ENCODE measurements at places on chromosomes 5 and 9.

DNA sequence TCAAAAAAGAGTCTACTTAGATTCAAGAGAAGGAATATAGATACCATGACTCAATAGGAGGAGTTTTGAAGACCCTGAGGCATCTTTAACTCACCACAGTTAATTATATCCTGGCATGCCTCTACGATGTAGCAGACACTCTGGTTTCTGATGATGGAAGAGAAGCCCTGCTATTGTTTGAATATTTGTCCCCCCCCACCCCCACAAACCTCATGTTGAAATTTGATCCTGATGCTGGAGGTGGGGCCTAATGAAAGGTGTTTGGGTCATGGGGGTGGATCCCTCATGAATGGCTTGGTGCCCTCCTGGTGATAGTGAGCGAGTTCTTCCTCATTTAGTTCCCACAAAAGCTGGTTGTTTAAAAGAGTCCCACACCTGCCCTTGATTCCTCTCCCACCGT lies 147.9 kb upstream of the TBCA start:
- DNase-seq, result no peak

DNA sequence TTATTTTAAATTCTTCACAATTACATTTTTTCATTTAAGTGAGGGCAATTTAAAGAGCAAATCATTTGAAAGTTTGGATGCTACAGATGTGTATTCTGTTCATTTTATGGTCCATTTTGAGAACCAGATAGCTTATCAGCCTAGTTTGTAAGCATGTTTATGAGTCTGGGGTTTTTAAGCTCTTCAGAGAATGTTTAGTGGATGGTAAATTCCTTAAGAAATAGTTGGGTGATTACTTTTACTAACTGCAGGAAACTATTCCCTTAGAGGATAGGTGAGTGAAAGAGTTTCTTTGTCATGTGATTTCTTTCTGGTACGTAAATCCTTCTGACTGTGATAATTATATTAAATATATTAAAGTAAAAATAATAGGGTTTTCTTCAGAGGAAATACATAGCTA lies 17.6 kb downstream of the RASGRF2 start:
- DNase-seq, result no peak

DNA sequence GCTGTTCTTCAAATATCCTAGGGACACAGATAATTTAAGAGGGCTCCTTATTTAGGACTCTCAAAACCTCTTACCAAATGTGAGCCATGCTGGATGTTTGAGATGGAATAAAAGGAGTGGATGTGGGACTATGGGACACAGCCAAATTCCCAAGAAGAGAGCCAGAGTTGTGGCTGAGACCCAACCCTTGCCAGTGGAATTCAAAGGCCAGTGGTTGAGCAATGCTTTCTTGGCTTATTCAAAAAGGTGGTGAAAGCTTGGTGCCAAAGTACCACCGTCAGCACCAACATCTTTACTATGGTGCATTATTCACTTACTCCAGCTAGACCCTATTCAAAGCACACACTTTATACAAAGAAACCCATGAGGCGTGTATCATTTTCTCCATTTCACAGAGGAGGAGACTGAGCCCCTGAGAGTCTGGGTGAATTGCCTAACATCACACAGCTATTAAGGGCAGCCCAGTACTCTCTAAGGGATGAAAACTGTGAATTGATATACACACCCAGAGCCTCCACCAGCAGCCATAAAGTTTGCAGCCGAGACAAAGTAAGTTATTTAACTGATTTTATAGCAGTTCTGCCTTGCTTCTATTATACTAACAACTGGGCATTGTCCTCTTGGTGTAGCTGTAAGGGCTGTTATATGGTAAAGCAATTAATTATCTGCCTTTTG lies 391.7 kb downstream of the ACTL7B start:
- no peak for DNase-seq

DNA sequence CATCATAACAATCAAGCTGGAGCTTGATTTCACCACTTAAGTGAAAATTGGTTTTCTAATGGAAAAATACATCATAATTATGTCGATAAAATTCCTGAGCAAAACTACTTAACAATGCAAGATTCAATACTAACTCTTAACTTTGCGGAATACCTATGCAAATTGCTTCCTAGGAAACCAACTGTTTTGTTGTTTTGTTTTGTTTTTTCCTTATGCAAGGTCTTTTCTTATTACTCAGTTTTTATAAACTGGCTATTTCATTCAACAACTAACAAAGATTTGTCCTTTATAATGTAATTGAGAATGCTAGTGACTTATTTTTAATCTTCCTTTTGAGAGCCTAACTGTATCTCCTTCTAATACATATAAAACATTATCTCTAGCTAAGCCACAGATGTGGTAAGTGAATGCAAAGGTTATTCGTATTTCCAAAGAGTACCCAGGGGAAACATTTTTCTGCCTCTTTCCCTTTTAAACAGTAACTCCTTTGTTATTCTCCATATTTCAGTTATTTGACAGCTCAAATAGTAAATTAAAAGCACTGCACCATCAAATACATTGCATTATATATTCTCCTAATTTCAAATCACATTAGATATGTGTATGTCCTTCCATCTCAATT lies 609.4 kb downstream of the SLCO4C1 start:
- DNase-seq, result no peak

- no peak for DNase-seq
These were observed 44.9 kb upstream of the SHC3 start for GRCh38 chr9:89223396-89223977.

GRCh38 chr5:82414041-82414388 lies 135.9 kb upstream of the RPS23 start:
- no peak for DNase-seq

- DNase-seq, result no peak
These were observed 7.7 kb upstream of the CPEB4 start for GRCh38 chr5:173880306-173880985.

- DNase-seq, result no peak
These were observed 62.3 kb downstream of the RAPGEF1 start for GRCh38 chr9:131677444-131678180.

- DNase-seq, result no peak
These were observed 61.4 kb upstream of the RANBP6 start for GRCh38 chr9:6076851-6077250.

- no peak for DNase-seq
These were observed 113.9 kb downstream of the WNK2 start for GRCh38 chr9:93297659-93298497.

GRCh38 chr9:103789686-103790085 lies 304.4 kb upstream of the SMC2 start:
- no peak for DNase-seq

- DNase-seq, result no peak
These were observed 35.3 kb downstream of the COL5A1 start for GRCh38 chr9:134676886-134677285.

GRCh38 chr5:55915783-55916182 lies 64.6 kb downstream of the IL31RA start:
- DNase-seq, result no peak

DNA sequence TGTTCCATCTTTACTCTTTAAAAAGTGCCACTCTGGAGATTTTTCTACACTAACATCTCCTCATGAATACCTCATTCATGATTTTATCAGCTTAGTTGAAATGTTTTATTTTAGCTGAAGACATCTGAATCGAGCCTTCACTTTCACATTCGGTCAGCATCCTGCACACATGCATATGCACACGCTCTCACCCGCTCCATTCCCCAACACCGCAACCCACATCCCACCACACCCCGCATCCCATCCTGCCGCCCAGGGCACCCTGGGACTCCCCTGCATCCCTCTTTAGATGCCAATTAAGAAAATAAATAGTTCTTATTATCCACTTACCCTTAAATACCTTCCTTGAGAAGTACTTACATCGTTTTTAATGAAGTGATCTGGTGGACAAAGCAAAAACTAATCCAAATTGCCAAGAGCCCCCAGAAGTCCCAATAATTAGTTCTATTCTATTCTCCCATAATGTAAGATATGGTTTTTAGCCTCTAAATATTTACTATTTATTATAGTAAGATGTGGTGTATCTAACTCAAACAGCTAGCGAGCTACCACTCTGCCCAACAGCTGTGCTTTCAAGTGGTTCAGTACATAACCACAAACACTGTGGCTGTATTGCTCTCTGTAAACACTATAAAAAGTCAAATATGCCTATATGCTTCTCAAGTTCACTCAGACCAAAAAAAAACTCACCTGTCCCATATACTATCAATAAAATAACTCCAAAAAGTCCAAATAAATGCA lies 38.2 kb downstream of the GZMK start:
- DNase-seq, result no peak

DNA sequence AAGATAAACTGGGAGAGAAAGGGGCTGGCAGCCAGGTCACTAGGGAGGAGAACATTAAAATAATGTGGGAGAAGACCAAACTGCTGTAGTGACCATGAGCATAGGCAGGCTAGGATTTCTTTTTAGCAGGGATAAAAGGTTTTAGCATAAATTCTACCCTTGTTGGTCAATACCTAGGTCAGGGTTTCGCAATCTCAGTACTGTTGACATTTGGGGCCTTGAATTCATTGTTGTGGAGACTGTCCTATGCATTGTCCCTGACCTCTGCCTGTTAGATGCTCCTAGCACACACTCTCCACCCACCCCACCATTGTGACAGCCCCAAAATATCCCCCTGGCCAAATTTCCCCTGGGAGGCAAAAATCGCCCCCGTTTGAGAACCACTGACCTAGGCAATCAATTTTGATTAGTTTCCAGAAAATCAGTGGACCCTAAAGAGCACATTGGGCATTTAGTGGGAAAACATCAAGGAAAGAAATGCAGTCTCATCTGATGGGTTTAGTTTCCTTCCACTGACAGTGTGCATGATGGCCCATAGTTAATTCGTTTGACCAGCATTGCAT lies 181.4 kb downstream of the NTRK2 start:
- DNase-seq, result no peak

- peak; percentile 52 for DNase-seq
These were observed at the start of gene APBA1 for GRCh38 chr9:69671879-69672595. Gene APBA1, minus strand, starts transcription at chr9:69672371.

- DNase-seq, result no peak
These were observed 174.6 kb upstream of the SPEF2 start for GRCh38 chr5:35442885-35443639.

GRCh38 chr5:111454776-111455175 lies 57.6 kb downstream of the STARD4 start:
- no peak for DNase-seq

DNA sequence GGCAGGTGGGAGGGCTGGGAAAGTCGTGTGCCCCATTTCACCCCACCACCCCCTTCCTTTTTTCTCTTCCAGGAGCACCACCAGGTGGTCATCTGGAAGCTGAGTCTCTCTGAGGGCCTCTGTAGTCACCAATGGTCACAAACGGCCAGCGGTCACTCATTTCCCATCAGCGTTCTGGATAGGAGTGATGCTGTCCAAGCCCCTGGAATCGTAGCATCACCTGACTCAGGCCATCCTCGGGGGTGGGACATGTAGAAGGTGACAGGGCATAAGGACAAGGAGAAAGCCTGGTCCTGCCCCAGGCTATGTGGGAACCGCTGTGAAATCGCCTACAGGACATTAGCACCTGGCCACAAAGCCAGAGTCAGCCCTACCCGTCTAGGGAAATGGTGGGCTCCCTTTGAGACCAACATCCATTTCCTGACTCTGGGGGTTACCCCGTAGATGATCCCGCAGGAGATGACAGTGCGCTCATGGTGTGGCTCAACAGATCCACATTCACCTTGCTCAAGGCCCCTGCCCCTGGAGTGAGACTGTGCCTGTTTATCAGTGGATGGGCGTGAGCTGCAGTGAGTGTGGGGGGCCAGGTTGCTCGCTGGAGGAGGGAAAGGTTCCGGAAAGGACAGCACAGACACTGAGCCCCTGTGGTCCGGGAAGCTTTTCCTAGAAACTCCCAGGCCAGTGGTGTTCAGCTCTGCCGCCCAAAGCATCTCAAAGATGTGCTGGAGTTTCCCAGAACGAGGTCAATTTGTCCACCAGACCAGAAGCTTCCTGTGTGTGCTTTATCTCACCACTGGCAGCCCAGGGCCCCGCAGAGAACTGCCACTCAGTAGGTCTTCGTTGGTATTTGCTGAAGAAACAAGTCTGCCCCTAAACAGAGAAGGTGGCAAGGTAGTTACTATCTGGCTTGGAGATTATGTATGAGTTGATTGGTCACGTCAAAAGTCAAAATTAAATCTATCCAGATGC lies 61.1 kb upstream of the UNC5A start:
- DNase-seq, result no peak

DNA sequence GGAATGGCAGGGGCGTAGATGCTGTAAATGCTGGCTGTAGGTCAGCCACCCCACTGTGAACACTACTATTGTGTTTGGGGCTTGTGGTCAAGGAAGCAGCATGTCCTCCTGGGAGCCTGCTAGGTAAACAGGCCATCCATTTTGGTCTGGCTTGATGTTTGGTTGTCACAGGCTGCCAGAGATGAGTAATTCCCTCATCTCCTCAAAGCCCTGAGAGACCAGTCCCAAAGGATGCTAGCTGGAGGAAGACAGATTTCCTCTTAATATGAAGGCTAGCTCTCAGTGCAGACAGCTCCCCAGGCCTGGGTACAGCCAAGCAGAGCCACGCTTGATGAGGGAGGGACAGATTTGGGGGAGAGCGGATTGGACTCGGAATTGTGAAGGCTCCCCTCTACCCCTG lies 72.5 kb upstream of the MAP1B start:
- DNase-seq, result no peak

- no peak for DNase-seq
These were observed 1017.8 kb upstream of the DMAC1 start for GRCh38 chr9:8817335-8817734.

DNA sequence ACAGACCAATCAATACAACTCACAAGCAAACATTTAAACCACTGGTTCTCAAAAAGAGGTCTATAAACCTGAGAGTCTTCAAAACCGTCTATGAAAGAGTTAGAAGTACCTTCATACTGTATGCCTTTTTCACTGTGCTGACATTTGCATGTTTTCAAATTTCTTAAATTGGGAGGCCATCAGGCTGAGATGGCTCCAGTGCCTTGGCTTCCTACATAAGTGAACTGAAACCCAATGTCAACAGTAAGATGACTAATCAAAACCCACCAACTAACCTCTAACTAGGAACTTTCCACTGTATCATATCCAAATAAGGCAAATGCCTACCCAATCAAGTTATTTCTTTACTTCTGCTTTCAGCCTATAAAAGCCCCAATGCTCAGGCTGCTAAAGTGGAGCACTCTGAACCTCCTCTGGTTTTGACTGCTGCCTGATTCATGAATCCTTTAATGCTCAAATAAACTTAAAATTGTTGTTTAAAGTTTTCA lies 35.1 kb downstream of the FAM13B start:
- no peak for DNase-seq

GRCh38 chr9:137716694-137717287 lies 98.0 kb downstream of the EHMT1 start:
- no peak for DNase-seq
